ENCODE measurements at places on chromosomes 2 and 18.

- DNase-seq: no peak
Observed at GRCh38 chr2:31249009-31249690, 15.2 kb downstream of the EHD3 start.

DNA sequence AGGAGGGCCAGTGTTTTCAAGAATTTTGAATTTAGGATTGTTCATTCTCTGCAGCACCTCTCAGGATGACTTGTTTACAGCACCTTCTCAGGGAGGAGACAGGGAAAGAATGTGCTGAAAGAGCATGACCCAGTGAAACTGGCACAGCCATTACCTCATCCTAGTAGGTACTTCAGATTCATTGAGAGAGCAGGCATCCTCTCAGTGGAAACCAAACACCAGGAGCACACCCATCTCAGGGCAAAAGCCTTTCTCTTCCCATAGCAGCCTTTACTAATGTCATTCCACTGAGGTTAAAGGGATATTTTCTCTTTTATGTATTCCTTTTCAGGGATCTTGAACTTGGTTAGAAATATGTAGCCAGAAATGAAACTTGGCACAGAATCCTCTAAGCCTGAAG is 2.6 kb downstream of the MAP2 start:
- no peak for DNase-seq

DNA sequence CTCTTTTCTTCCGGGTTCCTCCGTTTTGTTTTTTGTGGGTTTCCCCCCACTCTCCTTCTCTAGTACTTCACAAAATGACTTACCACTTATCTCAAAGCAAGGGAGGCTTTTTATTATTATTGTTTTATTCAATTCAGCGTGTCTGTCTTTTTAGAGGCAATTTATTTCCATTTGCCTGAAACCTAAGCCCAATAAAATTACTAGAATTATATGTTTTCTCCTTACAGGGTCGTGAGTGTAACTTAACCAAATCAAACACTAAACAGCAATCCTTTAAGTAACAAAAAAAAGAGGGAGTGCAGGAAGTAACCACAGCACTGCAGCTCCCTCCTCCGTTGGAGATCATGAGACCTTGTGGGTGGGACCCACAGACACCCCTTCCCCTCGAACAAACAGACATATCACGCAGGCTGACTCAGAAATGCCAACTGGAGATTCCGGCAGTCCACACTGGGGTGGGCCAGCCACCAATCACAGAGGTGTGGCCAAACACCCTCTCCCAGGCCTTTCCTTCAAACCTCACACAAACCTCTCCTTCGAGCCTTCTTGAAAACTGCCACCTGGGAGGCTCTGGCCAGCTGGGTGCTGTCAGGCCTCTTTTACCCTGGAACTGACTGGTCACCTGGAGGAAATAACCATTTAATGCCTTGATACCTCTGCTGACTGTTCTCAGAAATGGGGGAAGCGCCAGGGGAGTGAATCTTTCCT is 207.1 kb upstream of the SMAD2 start:
- DNase-seq: no peak

DNA sequence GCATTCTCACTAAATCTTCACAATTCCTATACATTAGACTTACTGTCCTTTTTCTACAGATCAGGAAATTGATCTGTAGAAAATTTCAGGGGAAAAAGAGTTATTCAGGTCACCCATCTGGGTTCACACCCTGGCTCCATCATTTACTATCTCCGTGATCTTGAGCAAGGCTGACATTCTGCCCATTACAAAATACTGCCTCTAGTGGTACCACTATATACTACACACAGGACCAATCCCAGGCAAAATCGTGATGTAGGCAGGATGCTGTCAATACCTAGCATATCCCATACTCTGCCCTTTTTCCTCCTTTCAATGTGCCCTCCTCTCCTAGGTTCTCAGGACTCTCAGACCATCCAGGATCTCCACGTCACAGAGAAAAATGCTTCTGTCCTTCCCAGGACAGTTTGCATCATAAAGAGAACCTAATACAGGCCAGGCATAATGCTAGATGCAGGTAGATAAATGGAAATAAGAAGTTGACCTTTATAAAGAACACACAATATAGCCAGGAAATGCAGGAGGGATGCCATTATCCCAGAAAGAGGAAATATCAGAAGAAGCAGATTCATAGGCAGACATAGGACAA is 101.9 kb downstream of the CDH20 start:
- peak; percentile 2 for DNase-seq

GRCh38 chr18:55483266-55483871 is 104.6 kb downstream of the TCF4 start:
- DNase-seq: no peak
